CD8-positive, alpha-beta memory T cell (primary cell): ENCODE measurements at places on chromosomes 7 and 10. TPM values are rescaled to one million over a fixed set of nuclear protein-coding genes. Genes with fewer than 3 reads are reported as not detected.

Gene LBX1
- total RNA-seq = not detected

Gene AKR1C4
- total RNA-seq = not detected

Gene AGR3
- total RNA-seq = not detected

Gene NKX1-2
- total RNA-seq = not detected

Gene PNLIPRP3
- not detected for total RNA-seq

Gene STAG3
- 5.0 TPM for total RNA-seq

Gene ZP3
- 1.6 TPM for total RNA-seq

Gene GCK
- total RNA-seq = 1.8 TPM

Gene SPDYE1
- total RNA-seq = not detected

Gene ZNF488
- 0.44 TPM for total RNA-seq
